ENCODE measurements at places on chromosomes 3 and 15. TPM values are rescaled to one million over a fixed set of nuclear protein-coding genes. Genes with fewer than 3 reads are reported as not detected.

- DNase-seq: no peak
Measured at GRCh38 chr3:14375192-14375591, 27.2 kb upstream of the SLC6A6 start.

DNA sequence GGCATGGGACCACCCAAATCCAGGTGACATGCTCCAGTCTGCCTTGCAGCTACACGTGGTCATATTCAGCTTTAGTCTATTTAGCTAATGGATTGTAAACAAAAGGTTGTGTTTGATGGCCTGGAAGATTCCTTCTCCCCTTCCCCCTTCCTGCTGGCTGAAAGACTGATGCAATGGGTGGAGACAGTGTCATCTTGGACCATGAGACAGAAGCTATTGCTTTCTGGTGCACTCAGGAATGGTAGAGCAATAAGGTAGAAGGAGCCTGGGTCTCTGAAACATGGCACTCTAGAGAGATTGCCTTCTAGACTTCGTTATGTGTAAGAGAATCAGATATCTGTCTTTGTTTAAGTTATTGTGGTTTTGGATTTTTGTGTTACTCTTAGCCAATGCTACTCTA lies 25.7 kb upstream of the PTX3 start:
- DNase-seq: no peak

DNA sequence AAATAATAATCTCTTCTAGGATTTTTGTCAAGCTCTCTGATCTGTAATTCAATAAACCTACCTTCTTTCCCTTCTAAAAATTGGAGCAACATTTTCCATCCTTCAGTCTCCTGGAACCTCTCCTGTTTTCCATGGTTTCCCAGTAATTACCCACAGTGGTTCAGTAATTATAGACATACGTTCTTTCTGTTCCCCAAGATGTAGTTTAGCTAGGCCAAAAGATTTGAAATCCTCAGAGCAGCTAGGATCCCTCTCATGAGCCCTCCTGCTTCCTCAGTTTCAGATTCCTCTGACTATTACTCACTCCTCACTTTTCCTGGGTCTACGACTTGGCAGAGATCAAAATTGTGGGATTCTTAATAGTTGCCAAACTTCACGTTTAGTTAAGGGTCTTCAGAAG lies 76.9 kb upstream of the IGSF10 start:
- no peak for DNase-seq

DNA sequence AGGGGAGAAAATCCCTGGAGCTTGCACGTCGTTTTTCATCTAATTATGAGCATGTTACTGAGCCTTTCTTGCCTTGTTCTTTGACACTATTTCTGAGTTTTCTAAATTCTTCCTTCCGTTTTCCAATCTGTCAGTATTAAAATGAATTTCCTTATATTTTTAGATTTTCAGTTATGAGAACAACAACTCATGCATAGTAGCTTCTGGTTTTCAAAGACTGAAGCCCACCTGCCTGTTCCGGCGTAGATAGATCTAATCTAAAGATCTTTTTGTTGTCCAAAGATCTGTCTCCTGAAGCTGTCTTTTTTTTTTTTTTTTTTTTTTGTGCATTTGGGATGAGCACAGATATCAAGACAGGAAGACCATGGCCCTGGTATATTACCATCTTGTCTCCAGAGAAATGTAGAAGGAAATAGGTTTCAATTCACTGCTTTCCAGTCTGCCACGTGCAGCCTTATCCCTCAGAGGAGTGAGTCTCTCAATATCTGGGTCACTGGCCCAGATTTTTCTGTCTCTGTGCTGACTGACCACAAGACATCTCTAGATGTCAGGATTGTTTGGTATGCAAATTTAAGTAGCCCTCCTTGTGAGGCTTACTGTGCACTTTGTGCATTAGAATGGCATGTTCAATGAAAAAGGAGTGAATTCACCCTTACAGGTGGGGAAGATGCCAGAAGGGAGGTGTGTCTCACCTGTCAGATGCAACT lies 222.3 kb upstream of the TMC3 start:
- no peak for DNase-seq

DNA sequence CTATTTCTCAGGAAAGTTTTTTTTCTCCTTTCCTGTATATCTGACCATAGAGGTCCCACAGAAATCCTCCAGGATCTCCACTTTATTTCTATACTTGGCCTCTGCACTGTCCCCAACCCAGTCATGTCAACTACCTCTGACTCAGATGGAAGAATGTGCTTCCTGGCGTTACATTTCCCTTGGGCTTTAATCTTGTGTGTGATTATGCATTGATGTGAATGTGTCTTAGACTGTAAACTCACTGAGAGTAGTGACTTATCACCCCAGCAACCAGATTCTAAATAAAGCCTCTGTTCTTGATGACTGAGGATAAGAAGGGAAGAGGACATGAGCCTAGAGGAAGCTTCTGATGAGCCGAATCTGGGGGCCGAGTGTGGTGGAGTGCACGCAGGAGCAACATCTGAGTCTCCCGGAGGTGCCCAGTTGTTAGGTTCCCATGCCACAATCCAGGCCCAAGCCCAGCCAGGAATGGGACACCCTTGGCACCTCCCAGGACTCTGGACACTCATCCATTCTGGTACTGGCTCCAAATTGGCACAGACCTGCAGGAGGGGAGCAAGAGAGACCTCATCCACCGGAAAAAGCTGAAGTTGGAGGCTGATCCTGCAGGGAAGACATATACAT lies 32.1 kb upstream of the HEG1 start:
- no peak for DNase-seq

- DNase-seq: no peak
Measured at GRCh38 chr15:31302778-31303725, 23.6 kb upstream of the KLF13 start.

DNA sequence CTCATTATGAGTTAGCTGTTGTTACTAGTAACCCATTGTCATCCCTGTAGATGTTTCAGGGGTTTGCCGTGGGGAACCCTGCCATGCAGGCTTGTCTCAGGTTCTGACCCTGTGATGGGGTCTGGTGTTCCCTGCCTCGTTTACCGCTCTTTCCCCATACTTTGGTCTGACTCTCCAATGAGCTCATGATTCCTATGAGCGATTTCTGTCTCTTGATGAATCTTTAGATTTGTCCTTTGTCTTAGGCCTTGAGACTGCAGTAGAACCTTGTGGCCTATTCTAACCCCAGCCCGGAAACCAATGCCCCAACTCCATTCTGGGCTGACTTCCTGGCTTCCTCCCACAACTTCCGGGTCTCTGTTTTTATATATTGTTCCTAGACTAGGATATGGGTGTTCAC lies 11.3 kb upstream of the IQGAP1 start:
- DNase-seq: no peak

- DNase-seq: no peak
Measured at GRCh38 chr15:38088971-38089370, 154.5 kb downstream of the TMCO5A start.

DNA sequence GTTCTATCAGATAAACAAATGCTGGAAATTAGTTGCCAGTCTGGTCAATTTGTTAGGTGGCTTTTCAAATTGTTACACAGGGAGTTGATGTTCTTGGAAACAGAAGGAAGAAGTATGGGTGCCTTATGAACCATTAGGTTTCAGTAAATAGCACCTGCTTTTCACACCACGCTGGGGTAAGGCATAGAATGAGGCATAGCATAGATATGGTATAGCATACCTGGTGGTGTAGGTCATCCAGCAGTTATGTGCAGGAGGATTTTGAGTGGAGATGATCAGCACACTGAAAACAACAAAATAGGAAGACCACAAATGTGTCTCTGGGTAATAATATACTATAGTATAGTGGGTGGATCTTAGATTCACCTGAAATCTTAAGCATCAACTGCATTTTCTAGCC lies 121.4 kb downstream of the GMPS start:
- DNase-seq: no peak

GRCh38 chr3:124463234-124463633 lies 267.0 kb upstream of the UMPS start:
- DNase-seq: no peak

DNA sequence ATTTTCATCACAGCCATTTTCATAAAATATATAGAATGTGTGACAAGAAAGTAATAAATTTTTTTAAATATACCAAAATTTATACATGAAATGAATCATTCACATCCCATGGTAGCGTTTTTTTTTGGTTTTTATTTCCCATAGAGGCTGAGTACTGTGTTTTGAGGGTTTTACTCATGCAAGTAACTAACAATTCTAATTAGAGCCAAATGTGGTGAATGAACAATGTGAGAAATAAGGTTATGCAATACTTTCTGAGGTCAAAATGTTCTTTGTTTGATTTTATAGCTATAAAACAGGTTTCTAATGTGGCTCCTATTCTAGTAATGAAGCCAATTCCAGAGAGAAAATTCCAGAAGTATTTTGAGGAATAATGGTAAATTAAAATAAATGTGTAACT lies 386.8 kb downstream of the TBC1D5 start:
- DNase-seq: no peak

DNA sequence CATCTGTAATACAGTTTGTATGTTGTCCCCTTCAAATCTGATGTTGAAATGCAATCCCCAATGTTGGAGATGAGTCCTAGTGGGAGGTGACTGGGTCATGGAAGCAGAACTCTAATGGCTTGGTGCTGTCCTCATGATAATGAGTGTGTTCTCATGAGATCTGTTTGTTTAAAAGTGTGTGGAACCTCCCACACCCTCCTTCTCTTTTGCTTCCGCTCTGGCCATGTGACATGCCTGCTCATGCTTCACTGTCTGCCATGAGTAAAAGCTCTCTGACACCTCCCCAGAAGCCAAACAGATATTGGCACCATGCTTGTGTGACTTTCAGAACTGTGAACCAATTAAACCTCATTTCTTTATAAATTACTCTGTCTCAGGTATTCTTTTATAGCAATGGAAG lies 794.0 kb upstream of the CFAP20DC start:
- DNase-seq: no peak

DNA sequence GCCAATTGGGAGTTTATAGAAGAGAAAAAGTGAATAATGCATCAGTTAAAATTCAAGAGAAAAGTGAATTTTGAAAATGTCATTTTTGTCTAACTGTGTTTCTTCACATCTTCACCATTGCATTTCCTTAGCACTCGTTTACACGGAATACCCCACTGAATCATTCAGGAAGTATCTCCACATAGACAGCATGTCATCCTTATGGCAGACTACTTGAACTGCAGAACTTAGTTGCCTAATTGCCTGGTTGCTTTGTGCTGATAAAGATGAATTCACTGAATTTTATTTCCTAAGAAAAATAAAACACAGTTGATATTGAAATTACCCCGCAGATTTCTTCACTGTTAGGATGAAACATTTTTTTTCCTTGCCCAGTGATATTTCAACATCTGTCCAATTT lies 627.1 kb downstream of the ROBO1 start:
- no peak for DNase-seq

GRCh38 chr3:67033079-67033478 lies 35.0 kb downstream of the KBTBD8 start:
- DNase-seq: no peak

DNA sequence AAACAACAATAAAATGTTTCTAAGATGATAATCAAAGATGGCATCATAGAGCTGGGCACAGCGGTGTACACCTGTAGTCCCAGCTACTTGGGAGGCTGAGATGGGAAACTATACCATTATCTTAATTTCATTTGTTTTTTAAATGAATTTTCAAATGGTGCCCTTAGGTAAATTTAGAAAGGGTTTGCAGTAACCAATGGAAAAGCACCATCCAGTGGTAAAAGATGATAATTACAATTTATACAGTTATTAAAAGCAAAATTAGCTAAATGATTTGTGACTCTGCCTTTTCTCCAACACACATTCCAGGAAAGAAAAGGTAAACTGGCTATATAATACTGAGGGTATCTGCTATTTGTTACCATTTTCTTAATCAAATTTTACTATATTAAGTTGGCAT lies 14.4 kb upstream of the ANKRD28 start:
- DNase-seq: no peak

GRCh38 chr3:171776839-171777583 lies 33.3 kb downstream of the PLD1 start:
- no peak for DNase-seq

GRCh38 chr3:170689893-170690660 lies 104.2 kb upstream of the SLC7A14 start:
- no peak for DNase-seq

- DNase-seq: no peak
Measured at GRCh38 chr15:63372018-63372705, 9.5 kb downstream of the CA12 start.

GRCh38 chr3:111723293-111724215 lies 128.4 kb upstream of the ZBED2 start:
- DNase-seq: no peak

P2RY1 gene
- polyA plus RNA-seq: 4.8 TPM

ZNF609 gene
- 14.9 TPM for polyA plus RNA-seq

CIB2 gene
- 15.6 TPM for polyA plus RNA-seq

SLC7A14 gene
- 0.23 TPM for polyA plus RNA-seq

SCAANT1 gene
- 1.0 TPM for polyA plus RNA-seq

GPR160 gene
- polyA plus RNA-seq: 2.7 TPM

ROPN1 gene
- 0.09 TPM for polyA plus RNA-seq

LRTM1 gene
- 114 TPM for polyA plus RNA-seq

UBAP1L gene
- polyA plus RNA-seq: 4.8 TPM

CLSTN2 gene
- polyA plus RNA-seq: 2.1 TPM

GPR149 gene
- polyA plus RNA-seq: 0.10 TPM

ZNF662 gene
- 19.5 TPM for polyA plus RNA-seq

DAZL gene
- polyA plus RNA-seq: not detected

LPP gene
- polyA plus RNA-seq: 12.4 TPM

LRRC2 gene
- polyA plus RNA-seq: 5.2 TPM

DNAJA4 gene
- polyA plus RNA-seq: 92.8 TPM

MUC4 gene
- polyA plus RNA-seq: 0.53 TPM

ROPN1B gene
- 0.29 TPM for polyA plus RNA-seq

GASK1A gene
- 4.4 TPM for polyA plus RNA-seq

Data from forelimb muscle (tissue), 1 donor.